ENCODE measurements at places on chromosomes 2 and 18.

DNA sequence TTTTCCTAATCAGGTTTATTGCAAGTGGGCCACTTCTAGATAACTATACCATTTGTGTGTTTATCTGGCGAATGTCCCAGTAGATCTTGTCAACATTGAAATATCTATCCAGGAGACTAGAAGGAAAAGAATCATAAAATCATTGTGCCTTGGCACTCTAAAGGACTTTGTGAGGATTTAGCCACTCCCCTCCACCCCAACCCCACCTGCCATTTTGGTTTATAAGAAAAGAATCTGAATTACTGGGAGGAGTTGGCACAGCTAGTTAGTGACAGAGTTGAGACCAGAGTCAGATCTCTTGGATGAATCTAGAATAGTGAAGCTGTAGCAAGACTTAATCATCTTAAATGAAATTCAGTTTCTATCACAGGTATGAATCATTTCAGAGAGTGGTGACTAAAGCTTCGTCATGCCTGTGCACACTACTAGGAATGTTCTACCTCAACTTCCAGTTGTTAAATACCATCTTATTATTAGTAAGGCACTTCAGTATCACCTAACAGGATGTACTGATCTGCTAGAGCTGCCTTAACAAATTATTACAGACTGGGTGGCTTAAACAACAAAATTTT, 212.7 kb upstream of the SLC14A2 start:
- no peak for DNase-seq

DNA sequence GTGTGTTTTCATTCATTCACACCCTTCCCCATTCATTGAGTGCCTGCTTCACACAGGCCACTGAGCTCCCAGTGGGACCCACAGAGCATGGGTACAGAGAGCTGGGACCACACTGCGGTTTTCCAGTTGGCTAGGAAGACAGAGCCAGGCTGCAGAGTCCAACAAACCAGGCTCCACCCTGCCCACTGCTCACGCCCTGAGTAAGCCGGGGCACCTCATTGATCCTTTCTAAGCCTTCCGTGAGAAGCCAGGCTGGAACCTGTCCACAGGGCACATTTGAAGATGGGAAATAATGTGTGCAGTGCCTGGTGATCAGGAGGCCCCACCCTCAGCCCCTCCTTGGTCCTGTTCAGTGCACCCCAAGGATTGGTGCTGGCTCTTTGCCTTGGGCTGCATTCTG, 13.5 kb downstream of the KCNIP3 start:
- no peak for DNase-seq

DNA sequence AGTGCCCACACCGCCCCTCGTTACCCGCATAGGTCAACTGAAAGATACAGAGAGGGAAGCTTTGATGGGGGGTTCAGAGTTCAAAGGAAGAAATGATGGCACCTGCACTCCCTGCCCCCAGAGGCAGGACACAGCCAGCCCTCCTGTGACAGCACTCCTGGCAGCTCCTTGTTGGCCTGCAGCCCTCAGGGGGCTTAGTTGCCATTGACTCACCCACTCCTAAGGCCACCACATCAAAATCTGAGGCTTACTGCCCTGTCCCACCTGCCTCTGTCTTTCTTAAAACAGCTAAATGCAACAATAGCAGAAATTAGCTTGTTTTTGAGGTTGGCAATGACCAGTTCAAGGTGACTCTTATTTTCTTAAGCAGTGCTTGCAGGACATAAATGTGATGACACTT, 31.6 kb upstream of the SLC35F6 start:
- no peak for DNase-seq

- no peak for DNase-seq
These were observed 54.7 kb downstream of the DTNB start for GRCh38 chr2:25618676-25619075.

DNA sequence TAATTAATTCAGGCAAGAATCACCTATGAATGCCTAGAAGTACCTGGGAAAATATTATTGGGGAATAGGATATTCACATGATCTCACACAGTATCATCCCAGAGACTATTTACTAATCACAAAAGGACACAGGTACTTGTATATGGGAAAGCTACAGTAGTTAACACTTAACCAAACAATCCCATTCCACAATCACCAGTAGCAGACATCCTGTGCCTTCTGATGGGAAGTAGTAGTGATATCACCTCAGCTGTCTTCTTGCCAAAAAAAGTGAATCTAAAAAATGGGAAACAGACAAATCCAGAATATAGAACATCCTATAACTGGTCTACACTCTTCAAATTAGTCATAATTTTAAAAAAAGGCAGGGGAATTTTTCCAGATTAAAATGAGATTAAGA, 75.6 kb upstream of the CCDC150 start:
- no peak for DNase-seq

DNA sequence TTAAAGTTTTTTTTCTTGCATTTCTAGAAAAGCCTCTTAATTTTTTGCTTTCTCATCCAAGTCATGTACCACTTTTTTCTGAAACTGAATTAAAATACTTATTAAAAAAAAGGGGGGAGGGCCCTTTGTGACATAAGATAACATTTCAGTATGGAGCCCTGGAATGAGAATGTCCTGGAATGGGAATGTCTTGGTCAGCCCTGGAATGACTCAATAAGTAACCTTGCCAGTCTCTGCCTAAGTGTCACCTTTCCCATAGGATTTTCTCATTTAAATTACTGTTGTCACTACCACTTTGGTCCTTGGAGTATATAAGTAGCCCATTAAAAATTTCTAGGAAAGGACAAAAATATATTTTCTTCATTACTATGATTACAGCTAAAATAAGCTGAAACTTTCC, 4.7 kb downstream of the UBXN2A start:
- DNase-seq = no peak

DNA sequence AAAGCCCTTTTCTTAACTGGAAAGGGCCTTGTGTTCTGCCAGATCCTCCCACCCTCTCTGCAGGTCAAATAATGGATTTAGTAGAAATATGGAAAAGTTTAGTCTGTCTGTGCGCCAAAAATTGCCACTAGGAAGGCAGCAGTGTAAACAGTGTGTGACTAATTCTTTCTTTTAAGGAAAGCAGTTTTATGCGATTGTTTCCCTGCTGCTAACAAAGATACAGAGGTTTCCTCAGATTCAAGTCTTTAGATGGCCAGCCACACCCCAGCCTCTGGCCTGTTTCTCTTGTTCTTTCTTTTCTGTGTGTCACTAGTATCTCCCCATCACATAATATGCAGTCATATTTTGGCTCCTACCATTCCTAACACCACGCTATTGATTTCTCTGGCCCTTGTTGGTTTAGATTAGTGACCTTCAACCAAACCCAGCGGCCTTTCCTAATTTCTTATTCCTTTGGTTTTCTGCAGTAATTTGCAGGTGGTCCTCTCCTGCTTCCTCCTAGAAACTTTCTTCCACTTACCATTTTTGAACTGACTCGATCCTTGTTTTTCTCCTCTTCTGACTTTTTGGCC, 157.4 kb downstream of the LTBP1 start:
- DNase-seq = no peak

GRCh38 chr2:7377916-7378569, 460.8 kb downstream of the RNF144A start:
- DNase-seq = no peak

DNA sequence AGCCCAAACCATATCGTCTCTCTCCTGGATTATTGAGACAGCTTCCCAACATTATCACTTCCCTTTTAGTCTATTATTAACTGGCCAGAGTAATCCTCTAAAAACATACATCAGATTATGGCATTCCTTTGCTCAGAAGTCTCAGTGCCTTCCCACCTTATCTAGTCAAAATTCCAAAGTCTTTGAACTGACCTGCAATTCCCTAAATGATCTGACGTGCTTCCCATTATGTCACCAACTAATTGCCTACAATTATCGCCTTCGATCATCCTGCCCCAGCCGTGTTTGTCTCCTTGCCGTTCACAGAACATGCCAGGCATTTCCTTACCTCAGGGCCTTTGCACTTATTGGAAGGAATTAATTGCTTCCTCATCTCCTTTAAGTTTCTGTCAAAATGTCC, 332.4 kb downstream of the IRS1 start:
- no peak for DNase-seq

GRCh38 chr2:218993345-218994315, at the start of gene CRYBA2:
TSS of gene CRYBA2 (minus strand) at chr2:218993422. CDS start at chr2:218993176, 246 bp downstream.
- peak; percentile 25 for DNase-seq

DNA sequence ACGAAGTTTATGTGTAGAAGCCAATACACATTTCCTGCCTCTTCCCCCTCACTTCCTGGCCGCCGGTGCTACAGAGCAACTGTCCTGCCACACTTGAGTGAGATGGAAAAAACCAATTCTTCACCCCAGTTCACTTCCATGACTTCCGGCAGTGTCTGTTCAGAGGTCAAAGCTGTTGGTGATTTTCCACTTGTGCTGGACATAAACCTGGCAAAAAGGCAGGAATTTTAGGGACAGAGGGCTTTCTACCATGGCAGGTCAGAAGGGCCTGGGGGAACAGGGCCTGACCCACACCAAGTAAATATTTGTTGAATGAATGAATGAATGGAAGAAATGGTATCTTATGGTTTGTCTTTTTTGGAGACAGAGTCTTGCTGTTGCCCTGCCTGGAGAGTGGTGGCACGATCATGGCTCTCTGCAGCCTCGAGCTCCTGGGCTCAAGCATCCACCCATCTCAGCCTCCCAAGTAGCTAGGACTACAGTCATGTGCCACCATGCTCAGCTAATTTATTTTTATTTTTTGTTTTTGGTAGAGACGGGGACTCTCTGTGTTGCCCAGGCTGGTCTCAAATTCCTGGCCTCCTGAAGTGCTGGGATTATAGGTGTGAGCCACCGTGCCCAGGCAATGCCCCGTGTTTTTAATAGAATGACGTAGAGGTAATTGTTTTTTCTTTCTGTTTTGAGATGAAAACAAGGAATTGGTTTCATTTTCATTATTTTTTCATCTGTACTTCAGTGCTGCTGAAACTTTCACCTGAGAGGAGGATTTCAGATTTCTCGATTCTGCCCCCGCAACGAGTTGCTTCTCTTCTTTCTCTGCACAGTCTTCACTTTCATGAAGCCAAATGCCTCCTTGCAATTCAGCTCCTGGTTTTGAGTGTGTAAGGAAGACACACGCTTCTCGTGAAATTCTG, 48.0 kb upstream of the LPIN2 start:
- DNase-seq = peak; percentile 81

- peak; percentile 72 for DNase-seq
These were observed 14.6 kb upstream of the AFG3L2 start for GRCh38 chr18:12391487-12392165.

DNA sequence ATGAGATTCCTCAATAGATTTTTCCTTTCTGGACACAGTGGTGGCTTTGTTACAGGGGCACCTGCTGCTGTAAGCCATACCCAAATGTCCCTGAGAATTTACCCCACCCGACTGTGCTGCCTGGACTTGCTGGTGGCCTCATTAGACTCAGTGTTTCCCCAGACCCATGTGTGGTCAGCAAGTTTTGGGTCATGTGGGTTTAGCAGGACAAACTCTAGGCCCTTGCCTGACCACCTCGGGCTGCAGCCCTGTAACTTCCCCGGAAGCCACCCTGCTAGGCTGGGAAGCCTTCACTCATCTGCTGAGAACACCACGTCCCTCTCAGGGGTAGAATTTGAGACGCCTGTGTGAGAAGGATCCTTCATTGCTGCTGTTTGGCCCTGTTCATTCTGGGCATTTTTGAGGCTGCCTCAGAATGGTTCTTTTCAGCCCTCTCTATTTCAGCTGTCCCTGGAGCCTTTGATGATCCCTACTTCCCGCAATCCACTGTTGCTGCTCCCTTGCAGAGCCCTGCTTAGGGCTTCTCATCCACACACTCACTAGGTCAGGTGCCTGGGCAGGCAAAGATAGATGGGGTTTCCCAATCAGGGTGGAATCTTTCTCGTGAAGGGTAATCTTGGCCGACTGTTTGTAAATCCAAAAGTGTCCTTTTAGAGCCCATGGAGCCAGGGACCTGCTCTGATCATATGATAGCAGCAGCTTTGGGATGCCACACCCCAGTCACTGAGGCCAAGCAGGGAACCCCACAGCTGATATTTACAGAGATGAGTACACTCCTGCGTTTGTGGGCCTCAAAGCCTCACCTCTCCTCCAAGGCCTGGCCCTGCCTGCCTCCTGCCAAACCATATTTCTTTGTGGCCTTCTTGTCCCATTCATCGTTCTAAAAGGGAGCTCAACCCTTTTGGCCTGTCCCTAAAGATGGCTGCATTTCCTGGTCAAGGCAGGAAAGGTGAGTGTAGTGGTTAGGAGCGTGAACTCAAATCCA, 6.7 kb downstream of the EHD3 start:
- no peak for DNase-seq

GRCh38 chr2:44599130-44599529, 237.4 kb downstream of the CAMKMT start:
- no peak for DNase-seq

DNA sequence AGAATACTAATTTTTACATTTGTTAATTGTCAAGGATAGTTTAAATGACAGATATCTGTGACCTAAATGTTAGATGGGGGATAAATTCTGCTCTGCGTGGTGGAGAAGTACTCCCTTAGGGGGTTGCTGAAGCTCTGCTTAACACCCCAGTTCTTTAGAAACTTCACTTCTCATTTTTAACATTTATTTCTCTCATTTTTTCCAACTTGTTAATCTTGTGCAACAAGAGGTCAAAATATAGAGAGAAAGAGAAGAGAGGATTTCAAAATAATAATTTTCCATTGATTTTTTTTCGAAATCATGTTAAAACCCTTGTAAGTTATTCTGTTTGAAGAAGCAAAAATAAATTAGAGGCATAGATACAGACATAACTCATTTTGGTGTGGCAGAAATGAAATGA, 61.3 kb upstream of the SLC8A1 start:
- DNase-seq = no peak

DNA sequence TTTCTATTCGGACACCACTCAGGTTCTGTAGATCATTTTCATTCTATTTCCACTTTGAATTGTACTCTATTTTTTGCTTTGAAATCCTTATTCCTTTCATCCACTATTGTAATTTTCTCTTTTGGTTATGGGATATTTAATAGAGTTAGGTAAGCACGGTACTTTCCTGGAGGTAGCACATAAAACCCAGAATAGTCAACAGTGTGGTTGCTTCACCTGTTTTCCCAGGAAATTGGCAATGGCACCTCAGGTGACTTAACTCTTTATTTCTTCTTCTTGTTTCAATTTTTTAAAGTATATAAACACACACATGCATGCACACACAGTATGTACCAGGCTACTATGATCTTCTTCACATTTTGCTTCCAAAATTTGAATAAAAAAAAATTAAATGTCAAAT, 682.0 kb upstream of the TMEFF2 start:
- DNase-seq = no peak

DNA sequence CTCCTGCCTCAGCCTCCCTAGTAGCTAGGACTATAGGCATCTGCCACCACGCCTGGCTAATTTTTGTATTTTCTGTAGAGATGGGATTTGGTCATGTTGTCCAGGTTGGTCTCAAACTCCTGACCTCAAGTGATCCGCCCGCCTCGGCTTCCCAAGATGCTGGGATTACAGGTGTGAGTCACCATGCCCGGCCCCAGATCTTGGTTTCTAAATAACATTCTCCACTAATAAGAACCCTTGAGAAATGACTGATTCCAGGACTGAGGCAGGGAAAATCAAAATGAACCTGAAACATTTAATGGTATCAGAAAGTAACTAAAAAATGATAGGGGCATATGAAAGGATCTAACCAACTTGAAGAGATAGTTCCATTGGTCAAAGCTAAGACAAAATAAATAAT, 34.0 kb downstream of the BMPR2 start:
- DNase-seq = peak; percentile 6
